ENCODE measurements at places on chromosomes 16 and 17. TPM values are rescaled to one million over a fixed set of nuclear protein-coding genes. Genes with fewer than 3 reads are reported as not detected.

DNA sequence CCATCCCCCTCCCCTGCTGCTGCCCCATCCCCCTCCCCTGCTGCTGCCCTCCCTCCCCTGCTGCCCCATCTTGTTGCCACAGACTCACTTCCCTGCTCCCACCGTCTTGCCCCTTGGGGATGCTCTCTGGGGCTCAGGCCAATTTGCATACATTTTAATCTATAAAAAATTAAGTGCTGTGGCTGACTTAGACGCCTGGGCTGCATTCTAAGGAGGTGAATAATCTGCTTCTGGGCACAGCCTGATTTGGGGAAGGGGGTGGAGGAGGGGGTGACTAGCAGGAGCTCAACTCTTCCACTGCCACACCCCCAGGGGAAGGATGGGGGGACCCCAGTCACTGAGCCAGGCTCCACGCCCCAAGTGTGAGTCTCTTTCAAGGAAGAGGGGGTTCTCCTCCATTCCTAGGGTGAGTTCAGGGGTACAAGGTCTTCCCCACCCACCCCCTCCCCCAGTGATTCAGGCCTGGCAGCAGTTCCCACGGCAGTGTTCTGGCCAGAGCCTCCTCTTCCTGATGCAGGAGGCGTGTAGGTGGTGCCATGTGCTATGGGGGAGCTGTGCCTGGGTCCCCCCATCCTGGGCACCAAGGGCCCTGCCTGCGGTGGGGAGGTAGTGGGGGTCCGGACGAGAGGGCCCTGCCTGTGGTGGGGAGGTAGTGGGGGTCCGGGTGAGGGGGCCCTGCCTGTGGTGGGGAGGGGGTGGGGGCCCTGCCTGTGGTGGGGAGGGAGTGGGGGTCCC lies 5.0 kb downstream of the DPH1 start:
- peak; percentile 65 for DNase-seq

- no peak for DNase-seq
Measured at GRCh38 chr17:17750881-17751280, 69.6 kb downstream of the RAI1 start.

- no peak for DNase-seq
Measured at GRCh38 chr16:49994006-49994405, 31.0 kb upstream of the CNEP1R1 start.

DNA sequence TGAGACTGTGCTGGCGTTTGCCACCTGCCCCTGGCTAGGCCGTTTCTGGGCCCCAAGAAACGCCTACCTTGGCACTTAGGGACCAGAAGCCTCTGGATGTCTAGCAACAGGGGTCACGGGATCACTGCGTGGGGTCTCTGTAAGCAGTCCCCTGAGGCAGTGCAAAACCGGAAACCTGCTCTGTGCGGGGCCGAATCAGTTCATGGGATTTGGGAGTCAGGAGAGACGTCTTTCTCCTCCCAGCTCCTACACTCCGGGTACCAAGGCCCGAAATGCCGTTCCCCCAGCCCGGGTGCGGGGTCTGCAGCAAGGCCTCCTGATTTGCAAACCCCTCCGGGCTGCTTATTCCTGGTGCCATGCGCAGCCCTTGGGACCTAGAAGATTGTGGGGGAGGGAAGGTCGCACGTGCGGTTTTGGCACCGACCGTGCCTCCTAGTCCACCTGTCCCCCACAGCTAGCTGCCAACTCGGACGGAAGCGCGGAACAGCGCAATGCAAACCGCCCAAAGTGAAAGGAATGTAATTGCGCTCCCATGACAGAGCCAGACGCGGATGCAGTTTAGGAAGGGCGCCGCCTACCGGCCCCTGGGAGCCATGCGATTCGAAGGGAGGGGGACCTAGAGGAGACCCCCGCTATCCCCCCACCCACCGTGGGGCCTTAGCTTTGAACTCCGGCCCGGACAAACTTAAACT lies 6.5 kb downstream of the IRX5 start:
- DNase-seq, result no peak

- no peak for DNase-seq
Measured at GRCh38 chr16:30858111-30858495, 35.8 kb downstream of the BCL7C start.

DNA sequence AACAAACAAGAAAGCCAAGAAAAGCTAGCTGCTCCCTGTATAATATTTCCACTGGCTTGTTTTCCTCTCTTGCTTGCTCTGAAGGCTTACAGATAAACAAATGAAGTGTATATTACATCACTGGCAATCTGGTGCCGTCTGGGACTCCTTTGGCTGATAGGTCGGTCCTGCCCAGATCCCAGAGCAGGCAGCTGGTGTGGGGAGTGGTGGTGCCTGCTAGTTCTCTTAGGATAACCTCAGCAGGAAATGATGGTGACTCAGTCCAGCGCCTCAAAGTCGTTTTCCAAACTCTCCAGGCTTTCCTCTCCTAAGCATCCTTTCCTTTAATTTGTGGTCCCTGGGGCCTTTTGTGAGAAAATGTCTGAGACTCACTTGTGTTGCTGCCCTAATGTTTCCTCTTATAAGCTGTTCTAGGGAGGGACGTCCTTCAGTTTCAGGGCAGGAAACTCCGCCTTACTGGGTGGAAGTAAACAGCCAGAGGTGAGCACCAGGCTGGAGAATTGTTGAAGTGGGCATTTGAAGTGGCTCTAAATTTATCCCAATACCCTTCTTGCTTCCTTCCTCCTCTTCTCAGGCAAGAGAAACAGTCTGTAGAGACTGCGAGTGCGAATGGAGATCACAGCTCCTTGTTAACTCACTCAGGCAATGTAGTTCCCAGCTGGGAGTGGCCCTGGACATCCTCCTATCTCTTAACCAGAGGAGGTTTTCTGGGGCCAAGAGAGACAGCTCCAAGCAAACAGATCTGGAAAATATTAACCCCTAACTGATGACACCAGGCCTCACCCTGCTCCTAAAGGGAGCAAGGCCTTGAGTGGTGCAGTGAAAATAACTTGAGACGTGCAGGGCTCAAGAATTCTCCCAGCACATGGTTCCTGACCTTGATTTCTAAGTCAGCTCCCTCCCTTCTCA lies 34.9 kb downstream of the CD300LF start:
- DNase-seq, result peak; percentile 82

DNA sequence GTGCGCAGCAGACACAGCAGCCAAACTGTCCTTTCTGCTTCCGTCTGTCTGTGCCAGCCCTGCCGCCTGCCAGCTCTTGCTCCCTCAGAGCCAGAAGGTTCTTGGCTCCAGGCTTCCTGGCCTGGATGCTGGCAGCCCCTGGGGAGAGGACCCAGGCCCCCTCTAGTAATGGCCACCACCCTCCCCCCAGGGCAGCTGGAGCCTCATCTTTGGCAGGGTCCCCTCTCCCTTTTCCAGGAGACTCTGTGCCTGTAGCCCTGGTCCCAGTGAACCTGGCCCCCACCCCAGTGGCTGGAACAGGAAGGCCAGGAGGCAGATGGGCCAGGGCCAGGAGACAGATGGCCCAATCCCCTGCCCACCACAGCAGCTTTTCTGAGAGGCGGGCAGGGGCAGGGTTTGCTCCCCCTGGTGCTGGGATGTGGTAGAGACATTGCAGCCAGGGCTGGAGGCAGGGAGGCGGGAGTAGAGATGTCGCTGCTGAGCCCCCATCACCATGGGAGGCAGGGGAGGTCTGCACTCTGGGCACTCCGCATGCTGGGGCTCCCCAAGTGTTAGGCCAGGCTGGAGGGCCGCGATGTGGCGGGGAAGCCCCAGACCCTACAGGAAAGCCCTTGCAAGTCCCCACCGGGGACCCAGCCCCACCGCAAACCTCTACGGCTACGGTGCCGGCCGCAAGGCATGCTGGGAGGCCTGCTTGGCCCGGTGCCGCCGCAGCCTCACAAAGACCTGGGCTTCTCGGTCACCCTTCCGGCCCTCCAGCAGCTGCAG lies 16.7 kb downstream of the UNC13D start:
- DNase-seq, result no peak

DNA sequence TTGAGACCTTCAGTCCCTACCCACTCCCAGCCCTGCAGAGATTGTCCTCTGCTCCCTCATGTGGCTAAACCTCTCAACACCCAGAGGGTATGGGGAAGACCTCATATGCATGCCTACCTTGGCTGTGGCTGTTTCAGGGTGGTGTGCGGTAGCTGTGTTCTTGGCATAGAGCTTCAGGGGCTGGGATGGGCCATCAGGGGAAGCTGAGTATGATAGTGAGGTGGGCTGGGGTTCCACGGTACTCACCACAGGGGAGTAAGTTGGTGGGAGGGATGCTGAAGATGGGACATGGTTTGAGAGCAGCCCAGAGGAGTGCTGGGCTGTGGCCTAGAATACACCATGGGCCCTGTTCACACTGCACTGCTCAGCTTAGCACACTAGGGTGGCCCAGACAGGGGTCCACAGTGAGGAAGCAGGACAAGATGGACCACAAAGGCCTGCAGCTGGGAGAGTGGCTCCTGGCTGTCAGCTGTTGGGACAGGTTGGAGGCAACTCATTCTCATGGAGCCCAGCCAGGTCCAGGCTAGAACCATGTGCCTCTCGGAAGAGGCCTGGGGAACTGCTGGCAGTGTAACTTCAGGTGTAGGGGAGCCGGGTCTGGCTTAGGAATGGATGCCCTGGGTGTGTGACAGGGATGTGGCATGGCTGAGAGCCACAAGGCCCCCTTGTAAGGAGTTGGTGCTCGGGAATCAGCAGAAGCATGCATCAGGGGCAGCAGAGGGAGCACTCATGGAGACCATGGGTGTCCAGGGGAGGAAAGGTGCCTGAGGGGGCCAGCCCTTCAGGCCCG lies 3.1 kb downstream of the MFAP4 start:
- DNase-seq, result no peak

GRCh38 chr16:64225696-64226095 lies 896.2 kb downstream of the CDH11 start:
- DNase-seq, result peak; percentile 9

GRCh38 chr17:65918916-65919315 lies 273.0 kb downstream of the CEP112 start:
- no peak for DNase-seq

- no peak for DNase-seq
Measured at GRCh38 chr17:9231449-9232154, 210.3 kb downstream of the NTN1 start.

GRCh38 chr16:64304396-64304795 lies 817.5 kb downstream of the CDH11 start:
- no peak for DNase-seq

- no peak for DNase-seq
Measured at GRCh38 chr17:71004413-71004812, 835.1 kb downstream of the KCNJ2 start.

- no peak for DNase-seq
Measured at GRCh38 chr16:50386774-50387173, 18.0 kb upstream of the BRD7 start.

DNA sequence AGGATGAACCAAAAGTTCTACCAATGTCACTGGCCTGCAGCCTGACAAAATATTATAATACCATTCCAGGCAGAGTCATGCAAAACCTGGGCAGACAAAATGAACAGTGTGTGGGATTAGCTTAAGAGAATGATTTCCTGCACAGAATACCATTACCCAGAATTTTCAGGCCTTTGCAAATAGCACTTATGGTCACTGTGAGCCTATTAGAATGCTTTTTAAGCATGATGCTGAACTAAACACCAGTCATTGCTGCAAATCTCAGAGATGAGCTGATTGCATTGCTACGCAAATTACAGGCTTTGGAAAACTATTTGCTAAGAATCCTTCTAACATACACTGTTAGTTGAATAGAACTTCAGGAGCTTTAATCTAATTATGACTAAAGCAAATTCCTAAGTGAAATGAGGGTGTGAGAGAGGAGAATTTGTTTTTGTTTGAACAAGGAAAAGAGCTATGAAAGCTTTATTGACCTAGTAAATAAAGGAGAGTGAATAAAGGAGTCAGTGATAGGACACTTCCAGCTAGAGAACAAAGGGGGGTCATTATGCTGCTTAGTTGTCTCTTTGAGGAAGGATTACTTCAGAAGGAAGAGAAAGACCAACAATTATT lies 398.8 kb downstream of the HS3ST3B1 start:
- DNase-seq, result no peak

GRCh38 chr16:21653571-21653970 lies 1.2 kb upstream of the IGSF6 start:
- no peak for DNase-seq

DNA sequence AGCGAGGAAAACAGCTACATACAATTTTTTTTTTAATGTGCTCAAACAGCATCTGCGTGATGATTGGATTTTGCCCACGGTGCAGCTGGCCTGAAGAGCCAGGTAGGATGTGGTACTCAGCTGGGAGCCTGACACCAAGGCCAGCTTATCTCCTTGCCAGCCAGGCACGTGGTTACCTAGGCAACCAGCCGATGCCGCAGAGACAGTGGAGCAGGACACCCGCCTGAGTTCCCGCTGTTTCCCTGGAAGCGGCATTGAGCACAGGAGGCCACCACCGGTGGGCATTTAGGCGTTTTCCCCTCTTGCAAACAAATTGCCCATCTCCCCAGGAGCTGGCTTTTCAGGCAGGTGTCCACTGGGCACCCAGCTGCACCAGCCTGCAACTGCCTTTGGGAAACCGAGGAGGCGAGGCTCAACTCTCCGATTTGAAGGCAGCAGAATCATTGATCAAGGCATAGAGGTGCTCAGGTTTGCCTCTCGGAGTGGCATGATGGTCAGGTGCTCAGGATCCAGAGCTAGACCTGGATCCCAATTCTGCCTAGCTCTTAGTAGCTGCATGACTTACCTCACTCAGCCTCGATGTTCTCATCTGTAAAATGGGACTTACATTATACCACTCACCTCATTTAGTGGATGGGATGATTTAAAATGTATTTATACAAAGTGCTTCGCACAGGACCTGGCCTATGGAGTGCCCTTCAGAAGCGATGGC lies 137.5 kb upstream of the PLCG2 start:
- no peak for DNase-seq

DNA sequence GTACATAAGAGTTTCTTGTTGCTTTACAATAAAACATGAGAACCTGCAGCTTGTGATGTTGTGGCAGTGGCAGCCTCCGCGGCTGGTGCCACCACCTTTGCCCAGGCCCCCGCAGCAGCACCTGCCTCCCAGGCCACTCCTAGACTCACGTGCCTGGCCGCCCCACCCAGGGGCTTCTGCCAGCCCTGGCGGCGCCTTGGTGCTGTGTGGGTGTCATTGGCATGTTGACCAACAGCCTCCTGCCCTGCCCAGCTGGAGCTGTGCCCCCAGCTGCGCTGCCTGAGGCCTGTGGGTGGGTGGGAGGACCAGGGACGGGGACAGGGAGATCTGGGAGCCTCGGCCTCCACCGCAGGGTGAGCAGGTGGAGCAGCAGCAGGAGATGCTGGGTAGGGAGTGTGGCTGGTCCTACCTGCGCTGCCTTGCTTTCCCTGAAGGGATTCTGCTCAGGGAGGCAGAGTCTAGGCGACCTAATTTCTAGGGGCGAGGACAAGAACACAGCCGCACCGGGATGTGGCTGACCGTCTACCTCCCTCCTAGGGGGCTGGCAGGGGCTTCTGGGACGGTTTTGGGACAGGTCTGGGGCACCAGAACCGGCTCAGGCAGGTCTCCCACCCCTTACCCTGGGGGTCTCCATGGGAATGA lies 428 bp upstream of the DNASE1L2 start:
- DNase-seq, result no peak

GRCh38 chr17:31715446-31715845 lies 143.6 kb downstream of the COPRS start:
- no peak for DNase-seq

GRCh38 chr16:6527646-6528045 lies 805.0 kb upstream of the RBFOX1 start:
- DNase-seq, result no peak

- DNase-seq, result peak; percentile 97
Measured at GRCh38 chr16:14501331-14502255, 128.5 kb downstream of the PARN start.

Gene HOXB7
- total RNA-seq, result 24.7 TPM

Gene DNAAF8
- 5.2 TPM for total RNA-seq

Gene RAMP2
- not detected for total RNA-seq

Gene ZNF594
- 16.1 TPM for total RNA-seq

Gene PRAC2
- not detected for total RNA-seq

Gene PRAC1
- not detected for total RNA-seq

Gene LSM12
- 49.8 TPM for total RNA-seq

Gene OSGIN1
- 10.6 TPM for total RNA-seq

Gene PRDM7
- total RNA-seq, result not detected

Gene CSH1
- total RNA-seq, result not detected
